ENCODE measurements at places on chromosomes 5 and 9.

DNA sequence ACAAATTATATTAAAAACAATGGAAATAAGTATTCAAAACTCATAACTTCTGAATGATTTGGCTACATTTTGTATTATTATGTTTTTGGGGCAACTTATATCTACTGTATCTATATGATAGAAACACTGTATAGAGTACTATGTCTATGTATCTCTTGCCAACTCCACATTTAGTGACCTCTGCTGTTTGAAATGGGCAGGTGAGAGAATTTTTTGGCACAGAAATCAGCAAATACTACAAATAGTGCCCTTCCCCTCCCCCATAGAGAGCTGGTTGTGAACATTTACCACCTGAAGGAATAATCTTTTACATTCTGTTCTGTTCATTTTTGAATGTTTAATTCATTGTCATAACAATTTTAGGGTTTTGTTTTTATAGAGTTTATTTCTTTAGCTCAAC lies 545.3 kb downstream of the PDE4D start:
- no peak for DNase-seq

DNA sequence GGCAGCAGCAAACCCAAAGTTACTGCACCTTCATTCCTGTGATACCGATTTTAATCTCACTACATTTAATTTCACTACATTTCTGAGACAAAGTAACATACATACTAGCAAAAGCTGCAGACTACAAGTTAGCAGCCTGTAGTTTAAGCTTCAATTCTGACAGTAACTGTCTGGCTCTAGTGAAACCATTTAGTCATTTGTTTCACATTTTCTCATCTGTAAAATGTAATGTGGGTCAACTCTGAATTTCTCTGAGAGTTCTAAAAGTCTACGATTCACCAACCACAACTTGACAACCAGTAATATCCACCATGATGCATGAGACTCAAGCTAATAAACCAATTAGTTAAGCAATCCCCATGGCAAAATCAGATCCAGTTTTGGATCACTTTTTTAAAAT lies 408.9 kb downstream of the PDE4D start:
- DNase-seq: no peak

- DNase-seq: no peak
Measured at GRCh38 chr9:34185778-34186551, 7.1 kb downstream of the UBAP1 start.

DNA sequence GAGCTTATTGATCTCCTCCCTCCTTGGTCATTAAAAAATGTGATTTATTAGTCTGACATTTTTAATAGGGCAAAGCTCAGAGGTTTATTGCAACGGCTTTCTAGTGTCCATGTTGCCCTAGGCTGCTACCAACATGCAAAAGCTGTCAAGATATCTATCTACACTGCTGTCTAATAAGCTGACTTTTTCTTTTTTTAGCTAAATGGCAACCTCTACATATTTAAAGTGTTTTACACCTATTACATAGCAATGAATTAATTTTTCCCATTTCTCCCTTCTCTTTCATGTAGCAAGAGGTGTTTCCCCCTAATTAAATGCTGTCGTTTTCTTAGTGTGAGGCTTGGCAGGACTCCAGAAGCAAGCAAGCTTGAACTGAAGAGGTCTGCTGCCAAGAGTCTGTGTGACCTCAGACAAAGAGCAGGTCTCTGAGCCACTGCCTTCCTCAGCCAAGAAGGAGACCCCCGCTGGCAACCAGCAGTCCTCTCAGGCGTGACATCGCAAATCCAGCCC lies 79.4 kb downstream of the GAS1 start:
- DNase-seq: no peak

DNA sequence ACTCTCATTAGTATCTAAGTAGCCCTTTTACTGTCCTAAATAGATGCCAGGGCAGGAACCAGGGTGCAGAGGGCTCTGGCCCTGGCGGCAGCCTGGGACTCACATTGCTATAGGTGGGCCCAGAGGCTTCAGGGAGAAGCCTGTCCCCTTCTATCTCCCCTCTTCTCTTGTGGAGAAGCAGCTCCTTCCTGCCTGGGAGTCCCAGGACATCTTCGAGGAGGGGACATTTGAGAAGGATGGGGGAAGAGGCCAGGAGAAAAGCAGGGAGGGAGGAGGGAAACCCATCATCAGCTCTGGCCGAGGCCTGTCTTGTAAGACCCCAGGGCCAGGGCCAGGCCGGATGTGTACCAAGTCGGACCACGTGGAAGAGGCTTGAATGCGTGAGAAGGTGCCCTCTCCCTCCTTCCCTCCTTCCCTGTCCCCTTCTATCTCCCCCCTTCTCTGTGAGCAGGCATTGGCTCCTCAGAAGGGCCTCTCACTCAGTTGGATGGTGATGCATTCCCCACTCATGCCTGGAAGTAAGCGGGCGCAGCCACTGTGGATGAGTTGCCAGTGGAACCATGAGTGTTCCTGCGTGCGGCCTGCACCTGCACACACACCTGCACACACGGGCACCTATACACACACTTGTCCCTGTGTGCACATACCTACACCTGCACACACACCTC lies 20.7 kb upstream of the LPCAT1 start:
- DNase-seq: no peak

- no peak for DNase-seq
Measured at GRCh38 chr9:97388721-97389238, 23.1 kb upstream of the TDRD7 start.

DNA sequence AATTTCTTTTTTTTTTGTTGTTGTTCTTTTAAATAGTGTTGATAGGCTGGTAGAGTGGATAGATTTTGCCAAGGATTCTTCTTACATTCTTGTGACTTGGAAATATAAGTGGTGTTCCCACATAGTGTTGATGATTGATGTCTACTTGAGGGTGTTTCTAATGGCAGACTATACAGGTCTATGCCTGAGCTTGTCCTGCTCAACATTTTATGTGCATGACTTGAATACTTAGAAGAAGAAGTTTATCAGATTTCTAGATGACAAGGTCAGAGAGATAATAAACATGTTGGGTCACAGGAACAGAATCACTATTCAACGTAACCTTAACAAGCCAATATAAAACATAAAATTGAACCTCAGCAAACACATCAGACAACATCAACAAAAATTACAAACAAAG lies 24.2 kb downstream of the XRCC4 start:
- no peak for DNase-seq

DNA sequence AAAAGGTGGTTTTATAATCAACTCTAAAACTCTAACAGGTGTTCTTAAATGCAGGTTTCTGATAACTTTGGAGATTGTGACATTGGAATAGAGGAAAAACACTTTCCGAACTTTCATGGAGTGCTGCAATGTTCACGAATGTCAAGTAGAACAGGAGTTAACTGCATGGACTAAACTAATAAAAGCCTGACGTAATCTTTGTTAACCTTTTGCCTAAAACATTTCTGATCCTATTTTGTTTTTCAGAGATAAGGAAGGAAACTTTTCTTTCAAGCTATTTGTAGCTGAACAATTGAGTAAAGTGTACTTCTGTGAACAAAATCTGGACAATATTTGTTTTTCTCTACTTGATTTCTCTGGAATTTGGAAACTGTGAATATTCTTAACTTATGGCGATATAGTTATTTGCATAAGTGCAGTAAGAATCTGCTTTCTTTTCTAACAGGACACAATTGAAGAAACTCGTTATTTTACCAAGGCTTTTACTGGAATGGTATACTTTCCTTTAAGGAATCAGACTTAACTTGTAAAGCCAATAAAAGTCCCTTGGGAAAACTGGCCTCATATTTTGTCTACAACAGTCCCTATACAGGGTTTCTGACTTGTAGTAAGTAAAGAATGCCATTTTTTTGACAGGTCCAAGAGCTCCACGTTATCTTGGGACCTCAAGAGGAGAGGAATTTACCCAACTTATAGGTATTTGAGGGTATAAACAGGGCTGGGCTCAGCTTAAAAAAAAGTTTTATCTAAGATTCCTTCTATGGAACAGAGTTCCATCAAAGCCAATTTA lies 154.7 kb downstream of the NXNL2 start:
- DNase-seq: no peak

DNA sequence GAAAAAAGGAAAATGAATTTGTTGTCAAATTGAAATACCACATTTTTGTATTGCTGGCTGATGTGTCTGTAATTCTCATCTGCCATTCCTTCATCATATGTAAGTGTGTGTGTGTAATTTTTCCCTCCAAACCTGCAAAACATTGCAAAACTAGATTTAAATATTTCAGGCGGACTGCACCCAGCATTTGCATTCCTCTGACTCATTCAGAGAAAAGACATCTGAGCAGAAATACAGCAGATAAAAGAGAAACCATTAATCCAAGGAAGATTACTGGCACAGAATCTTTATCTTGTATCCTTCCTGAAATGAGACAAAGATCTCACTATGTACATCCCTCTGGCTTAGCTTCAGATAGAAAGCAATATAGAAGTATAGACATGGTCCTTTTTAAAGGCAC lies 275.3 kb downstream of the TMEM38B start:
- no peak for DNase-seq

- DNase-seq: no peak
Measured at GRCh38 chr5:159581502-159582249, 251.4 kb upstream of the IL12B start.

DNA sequence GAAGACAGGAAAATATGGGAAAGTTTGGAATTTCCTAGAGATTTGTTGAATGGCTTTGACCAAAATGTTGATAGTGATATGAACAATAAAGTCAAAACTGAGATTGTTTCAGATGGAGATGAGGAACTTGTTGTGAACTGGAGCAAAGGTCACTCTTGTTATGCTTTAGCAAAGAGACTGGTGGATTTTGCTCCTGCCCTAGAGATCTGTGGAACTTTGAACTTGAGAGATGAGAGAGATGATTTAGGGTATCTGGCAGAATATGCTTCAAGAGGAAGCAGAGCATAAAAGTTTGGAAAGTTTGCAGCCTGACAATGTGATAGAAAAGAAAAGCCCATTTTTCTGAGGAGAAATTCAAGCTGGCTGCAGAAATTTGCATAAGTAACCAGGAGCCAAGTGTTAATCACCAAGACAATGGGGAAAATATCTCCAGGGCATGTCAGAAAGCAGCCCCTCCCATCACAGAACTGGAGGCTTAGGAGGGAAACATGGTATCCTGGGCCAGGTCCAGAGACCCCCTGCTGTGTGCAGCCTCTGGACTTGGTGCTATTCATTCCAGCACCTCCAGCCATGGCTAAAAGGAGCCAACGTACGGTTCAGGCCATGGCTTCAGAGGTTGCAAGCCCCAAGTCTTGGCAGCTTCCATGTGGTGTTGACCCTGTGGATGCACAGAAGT lies 114.3 kb upstream of the STARD4 start:
- no peak for DNase-seq

GRCh38 chr9:123940721-123941523 lies 11.0 kb upstream of the DENND1A start:
- no peak for DNase-seq

DNA sequence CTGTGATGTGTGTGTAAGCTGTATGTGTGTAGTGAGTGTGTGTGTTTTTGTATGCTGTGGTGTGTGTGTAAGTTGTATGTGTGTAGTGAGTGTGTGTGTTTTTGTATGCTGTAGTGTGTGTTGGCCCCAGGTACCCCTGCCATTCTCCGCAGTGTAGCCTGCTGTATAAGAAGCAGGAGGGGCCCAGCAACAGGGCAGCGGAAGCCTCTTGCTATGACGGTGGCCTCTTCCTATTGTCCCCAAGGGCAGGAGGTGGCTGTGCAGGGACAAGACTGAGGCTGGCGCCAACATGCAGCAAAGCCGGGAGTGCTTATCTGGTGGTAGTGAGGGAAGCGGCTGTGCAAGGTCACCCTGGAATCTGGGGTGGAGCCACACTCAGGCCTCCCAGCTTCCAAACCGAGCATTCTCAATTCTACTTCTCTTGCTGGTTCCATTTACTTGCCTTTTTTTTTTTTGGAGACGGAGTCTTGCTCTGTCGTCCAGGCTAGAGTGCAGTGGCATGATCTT lies 5.1 kb downstream of the SPAAR start:
- DNase-seq: no peak

- no peak for DNase-seq
Measured at GRCh38 chr5:33713136-33713765, 178.5 kb downstream of the ADAMTS12 start.

DNA sequence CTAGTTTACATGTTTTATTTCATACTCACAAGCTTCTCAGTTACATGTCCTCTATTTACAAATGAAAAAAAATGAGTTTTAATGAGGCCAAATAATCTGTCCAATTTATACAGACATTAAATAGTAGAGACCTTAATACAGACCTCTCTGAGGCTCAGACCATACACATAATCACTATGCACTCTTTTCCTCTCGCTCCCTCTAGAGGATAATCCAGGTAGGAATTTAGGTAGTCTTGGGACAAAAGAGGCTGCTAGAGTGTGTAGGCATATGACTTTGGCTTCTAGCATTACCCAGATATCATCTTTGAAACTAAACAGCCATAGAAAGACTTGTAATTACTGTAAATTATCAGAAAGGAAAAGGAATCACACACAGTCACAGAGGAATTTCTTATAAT lies 444.7 kb downstream of the HINT1 start:
- DNase-seq: peak; percentile 56

DNA sequence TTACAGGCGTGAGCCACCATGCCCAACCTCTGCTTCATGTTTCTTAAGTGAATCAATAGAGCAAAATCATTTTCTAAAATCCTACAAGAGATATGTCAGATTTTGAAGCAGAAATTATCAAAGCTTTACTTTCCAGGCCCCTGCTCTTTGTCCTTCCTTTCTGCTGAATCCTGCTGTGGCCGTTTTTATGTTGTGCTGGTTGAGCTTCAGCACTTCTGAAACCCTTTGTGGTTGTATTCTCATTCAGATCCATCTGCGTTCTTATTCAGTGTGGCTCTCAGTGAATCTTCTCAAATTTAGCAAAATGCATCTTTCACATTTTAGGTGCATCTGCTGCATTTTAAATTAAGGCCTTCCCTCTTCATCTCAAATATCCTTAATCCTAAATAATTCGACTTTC lies 26.0 kb downstream of the JMY start:
- no peak for DNase-seq

DNA sequence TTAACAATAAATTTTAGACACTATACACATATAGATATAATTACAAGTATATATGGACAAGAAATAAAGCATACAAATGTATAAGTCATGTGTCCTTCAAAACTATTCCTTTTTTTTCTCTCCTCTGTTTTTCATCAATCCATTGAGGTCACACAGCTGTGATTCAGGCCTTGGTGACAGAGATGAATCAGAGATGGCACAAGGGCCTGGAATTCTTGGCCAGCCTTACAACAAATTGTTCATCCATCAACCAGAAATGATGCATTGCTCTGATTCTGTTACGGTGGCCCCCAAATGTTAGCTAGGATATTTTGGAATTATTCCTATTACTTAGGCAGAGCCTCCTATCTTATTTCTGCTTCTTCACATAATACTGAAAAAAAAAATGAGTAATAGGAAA lies 108.7 kb upstream of the MPDZ start:
- DNase-seq: no peak

Data from amniotic stem cell (primary cell).